ENCODE measurements at places on chromosomes 2 and 18.

DNA sequence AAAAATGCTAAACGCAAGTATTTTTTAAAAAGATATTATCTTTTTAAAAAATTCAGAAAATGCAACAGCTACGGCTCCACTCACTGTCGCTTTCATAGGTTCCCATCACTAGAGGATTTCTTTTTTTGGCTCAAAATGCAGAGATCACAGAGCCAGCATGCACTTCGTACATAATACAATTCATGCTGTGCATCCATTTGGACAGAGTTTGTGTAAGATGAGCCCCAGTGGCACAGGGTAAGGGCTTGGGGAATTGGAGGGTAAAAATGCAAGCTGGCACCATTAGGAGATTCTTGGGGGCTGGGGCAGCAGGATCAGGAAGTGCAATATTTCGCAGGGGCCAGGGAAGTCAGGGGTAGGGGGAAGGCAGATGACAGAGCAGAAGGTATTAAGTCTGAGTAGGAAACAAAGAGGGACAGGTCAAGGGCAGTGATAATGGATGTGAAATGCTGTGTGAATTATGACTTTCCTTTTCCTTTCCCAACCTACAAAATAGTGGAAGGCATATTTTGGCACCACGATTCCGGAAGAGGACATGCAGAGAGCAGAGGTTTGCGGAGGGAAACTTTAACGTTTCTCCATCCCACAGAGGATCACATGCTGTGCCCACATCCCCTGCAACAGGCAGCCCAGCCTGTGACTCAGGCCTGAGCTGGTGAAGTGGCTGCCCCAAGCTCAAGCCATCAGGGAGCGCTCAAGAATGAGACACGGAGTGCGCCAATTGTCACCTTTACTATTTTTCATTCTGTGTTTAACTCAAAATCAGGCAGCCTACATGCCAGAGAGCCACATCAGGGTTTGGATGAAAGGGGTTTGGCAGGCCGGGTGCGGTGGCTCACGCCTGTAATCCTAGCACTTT lies 4.7 kb downstream of the CAPG start:
- H3K27me3 ChIP-seq = no peaks in the 10 kb centered on the region
- no peak overlapping the region for H3K27ac ChIP-seq
- peaks cover 4% of the 10 kb centered on the region for H3K36me3 ChIP-seq
- no peak for DNase-seq
- peaks cover 22% of the 10 kb centered on the region for H3K4me1 ChIP-seq

DNA sequence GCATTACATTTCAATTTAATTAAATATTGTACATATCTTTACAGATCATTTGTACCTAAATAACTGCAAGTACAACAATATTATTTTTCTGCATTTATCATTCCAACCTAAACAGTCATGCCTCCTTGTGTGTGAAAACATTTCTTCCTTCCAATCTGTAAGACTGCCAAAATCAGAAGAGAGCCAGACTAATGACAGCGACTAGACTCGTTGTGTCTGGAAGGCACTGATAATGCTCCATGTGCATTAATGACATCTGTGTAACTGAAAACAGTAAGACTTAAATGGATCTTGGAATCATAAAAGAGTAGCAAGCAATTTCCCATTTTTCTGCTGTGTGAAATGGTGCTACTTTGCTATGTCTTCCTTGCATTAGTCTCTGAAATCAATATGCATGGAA lies 278.0 kb upstream of the DSEL start:
- H3K27ac ChIP-seq = peak overlapping the region; percentile 12
- DNase-seq = no peak
- H3K27me3 ChIP-seq = no peaks in the 10 kb centered on the region
- H3K36me3 ChIP-seq = no peaks in the 10 kb centered on the region
- no peak overlapping the region for H3K4me3 ChIP-seq

DNA sequence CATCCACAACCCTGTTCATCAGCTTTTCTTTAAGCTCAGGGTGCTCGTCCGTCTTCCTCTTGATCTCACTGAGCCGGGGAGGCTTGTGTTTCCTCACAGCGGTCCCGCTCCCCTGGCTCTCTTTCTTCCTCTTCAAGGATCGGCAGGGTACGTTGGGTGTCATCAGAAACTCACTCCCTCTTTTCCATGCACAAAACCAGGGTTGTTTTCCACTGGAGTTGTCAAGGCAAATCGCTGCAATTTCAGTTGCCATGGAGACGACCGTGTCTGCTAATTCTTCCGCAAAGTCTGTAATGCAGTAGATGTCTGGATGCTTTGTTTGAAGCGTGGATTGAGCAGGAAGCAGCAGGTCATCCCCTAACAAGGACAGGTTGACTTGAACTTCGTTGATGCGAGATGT lies 146.4 kb downstream of the DAW1 start:
- no peaks in the 10 kb centered on the region for H3K27me3 ChIP-seq
- no peak for DNase-seq
- no peak overlapping the region for H3K4me3 ChIP-seq

GRCh38 chr2:218024871-218025270 lies 22.1 kb upstream of the TNS1 start:
- peaks cover 82% of the 10 kb centered on the region for H3K4me1 ChIP-seq
- no peak overlapping the region for H3K27ac ChIP-seq
- no peak overlapping the region for H3K4me3 ChIP-seq
- no peaks in the 10 kb centered on the region for H3K36me3 ChIP-seq
- no peaks in the 10 kb centered on the region for H3K27me3 ChIP-seq
- no peak for DNase-seq

- H3K4me3 ChIP-seq = no peak overlapping the region
- DNase-seq = no peak
- peaks cover 4% of the 10 kb centered on the region for H3K27me3 ChIP-seq
- no peak overlapping the region for H3K27ac ChIP-seq
- H3K4me1 ChIP-seq = peaks cover 5% of the 10 kb centered on the region
These were observed 117.5 kb upstream of the SNTG2 start for GRCh38 chr2:833180-833579.

GRCh38 chr18:60555625-60556024 lies 183.1 kb upstream of the MC4R start:
- no peaks in the 10 kb centered on the region for H3K4me1 ChIP-seq
- H3K36me3 ChIP-seq = no peaks in the 10 kb centered on the region
- no peaks in the 10 kb centered on the region for H3K27me3 ChIP-seq
- DNase-seq = no peak
- no peak overlapping the region for H3K4me3 ChIP-seq

DNA sequence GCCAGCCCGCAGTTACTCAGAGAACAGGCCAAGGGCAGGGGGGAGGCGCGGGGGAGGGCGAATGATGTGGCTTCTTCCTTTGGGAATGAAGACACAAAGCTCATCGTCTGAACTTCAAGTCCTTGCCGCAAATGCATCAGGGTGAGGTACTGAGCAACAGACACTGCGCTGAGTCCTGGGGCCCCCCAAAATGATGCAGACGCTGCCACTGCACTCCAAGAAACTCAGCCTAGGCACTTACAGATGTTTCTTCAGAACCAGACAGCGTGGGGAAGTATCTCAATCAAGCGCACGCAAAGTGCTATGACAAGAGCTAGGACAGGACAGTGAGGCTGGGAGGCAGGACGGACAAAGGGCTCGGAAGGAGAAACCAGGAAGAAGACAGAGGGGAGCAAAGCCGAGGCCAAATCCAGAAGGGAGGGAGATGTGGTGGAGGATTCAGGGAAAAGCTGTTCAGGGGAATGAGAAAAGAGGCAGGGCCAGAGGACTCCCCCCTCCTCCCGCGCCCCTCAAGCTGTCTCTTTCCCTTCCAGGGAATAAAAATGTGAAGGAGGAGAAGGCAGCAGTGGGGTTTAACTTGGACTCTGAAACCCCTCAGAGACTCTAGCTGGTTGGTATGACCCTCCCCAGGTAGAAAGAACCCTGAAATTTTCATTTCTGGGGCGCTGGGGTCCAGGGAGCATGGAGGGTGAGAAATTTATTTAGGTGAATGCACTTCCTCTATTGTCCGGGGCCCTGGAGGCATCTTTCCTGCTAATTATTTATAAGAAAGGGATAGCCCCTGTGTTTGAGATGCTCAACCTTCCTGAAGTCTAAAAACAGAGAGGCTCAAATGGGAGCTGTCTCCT lies 34.9 kb downstream of the CIB4 start:
- H3K27ac ChIP-seq = no peak overlapping the region
- H3K4me3 ChIP-seq = no peak overlapping the region
- no peaks in the 10 kb centered on the region for H3K27me3 ChIP-seq
- H3K4me1 ChIP-seq = peaks cover 12% of the 10 kb centered on the region
- H3K36me3 ChIP-seq = no peaks in the 10 kb centered on the region

DNA sequence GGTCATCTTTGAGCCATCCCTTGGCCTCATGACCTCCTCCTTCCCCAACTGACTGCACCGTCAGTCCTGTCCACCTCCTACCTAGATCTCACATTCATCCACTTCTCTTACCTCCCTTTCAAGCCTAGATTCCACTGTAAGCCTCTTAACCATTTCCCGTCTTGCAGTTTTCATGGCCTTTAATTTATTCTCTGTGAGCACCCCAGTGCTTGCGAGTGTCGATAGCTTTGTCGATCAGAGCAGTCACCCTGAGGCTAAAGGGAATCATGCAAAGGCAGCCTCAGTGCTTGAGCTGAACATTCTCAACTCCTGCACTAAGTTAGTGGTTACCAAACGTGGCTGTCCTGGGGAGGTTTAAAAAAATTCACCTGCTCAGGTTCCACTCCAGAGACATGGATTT lies 14.7 kb downstream of the ARHGAP25 start:
- DNase-seq = no peak
- H3K4me3 ChIP-seq = no peak overlapping the region
- no peaks in the 10 kb centered on the region for H3K4me1 ChIP-seq
- H3K27me3 ChIP-seq = no peaks in the 10 kb centered on the region
- no peak overlapping the region for H3K27ac ChIP-seq
- H3K36me3 ChIP-seq = no peaks in the 10 kb centered on the region

DNA sequence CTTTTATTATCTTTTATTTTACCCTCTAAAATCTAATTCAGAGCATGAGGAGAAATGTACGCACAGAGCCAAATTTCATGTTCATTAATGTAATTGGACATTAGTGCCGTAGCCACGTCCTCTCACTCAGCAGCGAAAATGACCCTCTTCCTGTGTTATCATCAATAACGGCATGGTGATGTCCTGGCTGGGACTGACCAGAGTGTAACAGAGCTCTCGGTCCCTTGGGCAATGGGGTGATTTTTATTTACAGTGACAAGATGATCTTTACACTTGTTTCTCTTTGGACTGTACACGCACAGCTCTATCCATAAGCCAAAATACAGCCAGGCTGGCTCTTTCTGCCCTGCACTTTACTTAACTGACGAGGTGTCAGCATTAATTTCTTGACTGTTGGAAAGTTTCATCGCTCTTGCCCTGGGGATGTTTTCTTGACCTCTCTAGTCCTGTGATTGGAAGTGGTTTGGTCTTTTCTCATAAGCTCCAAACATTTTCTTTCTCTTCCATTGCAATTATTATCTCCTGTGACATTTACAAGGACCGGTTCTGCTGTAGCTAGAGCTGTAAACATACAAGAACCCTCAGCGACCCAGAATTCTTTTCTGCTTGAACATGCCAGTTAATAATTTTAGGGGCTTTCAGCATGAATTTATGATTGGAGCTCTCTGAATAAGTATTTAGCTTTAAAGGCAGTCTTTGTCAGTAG lies 308.0 kb upstream of the PIK3C3 start:
- H3K36me3 ChIP-seq = no peaks in the 10 kb centered on the region
- H3K27me3 ChIP-seq = no peaks in the 10 kb centered on the region
- DNase-seq = no peak

DNA sequence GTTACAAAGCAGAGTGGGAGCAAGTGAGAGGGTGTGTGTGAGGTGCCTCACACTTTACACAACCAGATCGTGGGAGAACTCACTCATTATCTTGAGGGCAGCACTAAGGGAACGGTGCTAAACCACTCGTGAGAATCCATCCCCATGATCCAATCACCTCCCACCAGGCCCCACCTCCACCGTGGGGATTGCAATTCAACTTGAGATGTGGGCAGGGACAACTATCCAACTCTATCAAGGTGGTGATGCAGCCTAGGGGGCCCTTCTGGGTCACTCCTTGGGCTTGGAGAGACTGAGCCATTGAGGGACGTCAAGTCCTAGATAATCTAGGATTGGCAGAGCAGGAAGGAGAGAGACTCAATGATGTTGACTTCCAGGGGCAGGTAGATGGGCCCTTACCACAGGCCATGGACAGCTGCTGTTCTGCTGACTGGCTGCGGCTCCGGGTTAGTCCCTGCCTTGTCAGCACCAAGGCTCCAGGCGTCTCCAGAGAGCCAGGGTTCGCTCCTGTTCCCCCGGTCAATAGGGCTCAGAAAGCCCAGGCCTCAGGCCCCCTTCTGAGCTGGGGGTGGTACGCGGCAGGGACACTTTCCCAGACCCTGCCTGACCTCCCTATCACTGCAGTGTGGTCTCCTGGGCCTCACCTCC lies 193.2 kb upstream of the HS6ST1 start:
- H3K27me3 ChIP-seq = no peaks in the 10 kb centered on the region
- H3K4me3 ChIP-seq = no peak overlapping the region
- H3K36me3 ChIP-seq = no peaks in the 10 kb centered on the region
- H3K4me1 ChIP-seq = peaks cover 18% of the 10 kb centered on the region

GRCh38 chr2:36357847-36358659 lies 2.5 kb downstream of the CRIM1 start:
- peak overlapping the region; percentile 93 for H3K4me3 ChIP-seq
- peaks cover 64% of the 10 kb centered on the region for H3K4me1 ChIP-seq
- no peaks in the 10 kb centered on the region for H3K27me3 ChIP-seq
- peak overlapping the region; percentile 84 for H3K27ac ChIP-seq
- H3K36me3 ChIP-seq = no peaks in the 10 kb centered on the region
- DNase-seq = no peak

GRCh38 chr2:212713681-212714080 lies 175.1 kb upstream of the ERBB4 start:
- H3K4me1 ChIP-seq = no peaks in the 10 kb centered on the region
- H3K36me3 ChIP-seq = no peaks in the 10 kb centered on the region
- no peak overlapping the region for H3K4me3 ChIP-seq
- H3K27me3 ChIP-seq = no peaks in the 10 kb centered on the region
- no peak overlapping the region for H3K27ac ChIP-seq

- H3K4me3 ChIP-seq = no peak overlapping the region
- H3K27ac ChIP-seq = no peak overlapping the region
- H3K36me3 ChIP-seq = no peaks in the 10 kb centered on the region
- H3K27me3 ChIP-seq = no peaks in the 10 kb centered on the region
- no peak for DNase-seq
- no peaks in the 10 kb centered on the region for H3K4me1 ChIP-seq
These were observed 219.8 kb downstream of the RAD51AP2 start for GRCh38 chr2:17298453-17298852.

DNA sequence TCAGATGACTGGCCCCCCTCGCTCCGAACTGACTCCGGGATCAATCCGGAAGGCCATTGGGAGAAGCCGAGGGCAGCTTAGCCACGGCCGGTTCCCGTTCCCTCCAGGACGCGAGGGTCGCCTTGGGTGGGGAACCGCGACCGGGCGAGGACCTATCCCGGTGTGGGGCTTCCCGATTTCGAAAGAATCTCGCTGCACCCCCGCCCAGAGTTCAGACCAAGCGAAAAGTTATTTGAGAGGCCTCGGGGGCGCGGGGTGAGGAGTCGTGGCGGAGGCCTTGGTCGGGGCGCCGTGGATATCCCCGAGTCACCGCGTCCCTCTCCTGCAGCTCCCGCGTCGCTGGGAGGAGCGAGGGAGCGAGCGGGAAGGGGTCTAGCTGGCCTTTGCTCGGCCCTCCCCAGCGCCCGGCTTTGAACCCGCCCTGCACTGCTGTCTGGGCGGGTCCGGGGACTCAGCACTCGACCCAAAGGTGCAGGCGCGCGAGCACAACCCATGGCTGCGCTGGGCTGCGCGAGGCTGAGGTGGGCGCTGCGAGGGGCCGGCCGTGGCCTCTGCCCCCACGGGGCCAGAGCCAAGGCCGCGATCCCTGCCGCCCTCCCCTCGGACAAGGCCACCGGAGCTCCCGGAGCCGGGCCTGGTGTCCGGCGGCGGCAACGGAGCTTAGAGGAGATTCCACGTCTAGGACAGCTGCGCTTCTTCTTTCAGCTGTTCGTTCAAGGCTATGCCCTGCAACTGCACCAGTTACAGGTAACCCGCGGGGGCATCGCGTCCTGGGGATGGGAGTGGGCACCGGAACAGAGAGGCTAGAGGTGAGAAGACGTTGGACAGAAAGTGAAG lies at the start of gene CYP27A1:
CYP27A1 (plus strand) TSS at position 457 of the 837 bp plus-strand sequence; CDS start at position 493, 36 bp downstream.
- peak within 1 kb of the TSS; percentile 85 for H3K27ac ChIP-seq
- no peaks in the 10 kb centered on the region for H3K27me3 ChIP-seq
- H3K4me3 ChIP-seq = peak within 1 kb of the TSS; percentile 91
- peaks cover 30% of the 10 kb centered on the region for H3K4me1 ChIP-seq
- no peaks in the 10 kb centered on the region for H3K36me3 ChIP-seq

All from thoracic aorta (tissue), 2 donors.